Neural cell (in vitro differentiated cells): ENCODE measurements at places on chromosomes 11 and 22. TPM values are rescaled to one million over a fixed set of nuclear protein-coding genes. Genes with fewer than 3 reads are reported as not detected.

Gene DAGLA
- 4.5 and 5.7 TPM in 2 replicates for polyA plus RNA-seq

Gene PNPLA3
- 4.5 and 6.5 TPM in 2 replicates for polyA plus RNA-seq

Gene GLYATL1
- 0.64 and 0.84 TPM in 2 replicates for polyA plus RNA-seq

Gene ANKRD42
- 11.5 and 16.1 TPM in 2 replicates for polyA plus RNA-seq

Gene CLTCL1
- polyA plus RNA-seq: 7.8 and 14.1 TPM in 2 replicates

Gene SMTNL1
- not detected in 2 replicates for polyA plus RNA-seq

Gene TIMP3
- 0.48 and 0.72 TPM in 2 replicates for polyA plus RNA-seq

Gene OR52E8
- not detected in 2 replicates for polyA plus RNA-seq

Gene MYO18B
- polyA plus RNA-seq: 0.34 and 0.71 TPM in 2 replicates

Gene KDM4E
- not detected in 2 replicates for polyA plus RNA-seq

Gene CHST1
- polyA plus RNA-seq: 16.2 and 22.8 TPM in 2 replicates

Gene IGSF22
- polyA plus RNA-seq: 0.68 and 0.90 TPM in 2 replicates

Gene RAG1
- polyA plus RNA-seq: 0.12 and 0.16 TPM in 2 replicates

Gene FIBIN
- not detected in 2 replicates for polyA plus RNA-seq

Gene WBP2NL
- polyA plus RNA-seq: not detected in 2 replicates

Gene LIPT2
- 3.9 and 11.3 TPM in 2 replicates for polyA plus RNA-seq

Gene NEFH
- polyA plus RNA-seq: 0.05 and 0.42 TPM in 2 replicates

Gene SERPING1
- polyA plus RNA-seq: 0.22 TPM in 1 of 2 replicates, not detected in the other

Gene DNAJB7
- polyA plus RNA-seq: not detected in 2 replicates

Gene DDTL
- polyA plus RNA-seq: 0.31 and 0.56 TPM in 2 replicates

Gene AGBL2
- not detected in 2 replicates for polyA plus RNA-seq

Gene TRIM51
- polyA plus RNA-seq: not detected in 2 replicates

Gene WNT7B
- 0.16 and 0.24 TPM in 2 replicates for polyA plus RNA-seq

Gene CARNS1
- polyA plus RNA-seq: not detected in 2 replicates

Gene CCDC73
- polyA plus RNA-seq: 0.07 TPM in 1 of 2 replicates, not detected in the other

Gene TRIM34
- polyA plus RNA-seq: not detected in 2 replicates

Gene CENPM
- 1.7 and 2.1 TPM in 2 replicates for polyA plus RNA-seq

Gene LRRC75B
- 12.2 and 18.3 TPM in 2 replicates for polyA plus RNA-seq

Gene TRPM5
- polyA plus RNA-seq: not detected in 2 replicates

Gene SLC6A5
- not detected in 2 replicates for polyA plus RNA-seq

Gene CCDC188
- polyA plus RNA-seq: not detected in 2 replicates

Gene SYT13
- polyA plus RNA-seq: 60.8 and 65.4 TPM in 2 replicates

Gene KRTAP5-7
- polyA plus RNA-seq: 0.56 and 1.2 TPM in 2 replicates

Gene MAJIN
- not detected in 2 replicates for polyA plus RNA-seq

Gene TNNI2
- not detected in 2 replicates for polyA plus RNA-seq

Gene APOL3
- polyA plus RNA-seq: not detected in 2 replicates

Gene OR51B2
- polyA plus RNA-seq: not detected in 2 replicates

Gene TSPAN32
- not detected in 2 replicates for polyA plus RNA-seq

Gene PDGFD
- 1.0 and 1.3 TPM in 2 replicates for polyA plus RNA-seq
